A549 (cell line): ENCODE measurements at places on chromosomes 1 and 21.
A peak's percentile ranks its signal among the peaks of the same experiment; 100 is the strongest.

DNA sequence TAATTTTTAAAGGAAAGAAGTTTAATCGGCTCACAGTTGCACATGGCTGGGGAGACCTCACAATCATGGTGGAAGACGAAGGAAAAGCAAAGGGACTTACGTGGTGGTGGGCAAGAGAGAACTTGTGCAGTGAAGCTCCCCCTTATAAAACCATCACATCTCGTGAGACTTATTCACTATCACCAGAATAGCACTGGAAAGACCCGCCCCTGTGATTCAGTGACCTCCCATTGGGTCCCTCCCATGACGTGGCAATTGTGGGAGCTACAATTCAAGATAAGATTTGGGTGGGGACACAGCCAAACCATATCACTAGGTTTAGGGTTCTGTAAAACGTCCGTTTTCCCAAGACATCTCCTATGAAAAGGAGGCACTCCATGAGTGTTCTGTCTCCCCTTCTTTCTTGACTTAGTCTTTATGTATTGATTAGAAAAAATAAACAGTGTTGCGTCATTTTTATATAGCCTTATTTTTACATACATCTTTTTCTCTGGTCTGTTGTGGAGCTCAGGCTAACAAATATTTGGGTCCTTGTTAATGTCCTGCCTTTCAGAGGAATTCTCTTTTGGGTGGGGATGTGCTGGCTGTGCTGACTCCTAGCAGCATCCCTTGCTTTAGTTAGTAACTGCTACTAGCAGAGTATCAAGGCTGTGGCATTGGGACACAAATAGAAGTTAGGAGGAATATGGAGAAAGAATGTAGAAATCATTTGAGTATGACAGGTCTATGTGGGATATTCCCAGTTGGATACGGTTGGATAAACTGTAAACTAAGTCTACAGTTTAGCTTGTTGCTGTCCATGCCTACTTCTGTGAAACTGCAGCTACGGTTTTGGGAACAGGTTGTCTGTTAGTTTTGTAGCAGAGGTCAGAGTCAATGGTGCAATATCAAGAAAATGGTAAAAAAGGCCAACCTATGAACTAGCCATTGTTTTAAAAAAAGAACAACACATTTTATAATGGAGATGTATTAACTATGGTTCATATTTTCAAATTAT lies 23.5 kb downstream of the BACH1 start:
- DNase-seq = no peak

DNA sequence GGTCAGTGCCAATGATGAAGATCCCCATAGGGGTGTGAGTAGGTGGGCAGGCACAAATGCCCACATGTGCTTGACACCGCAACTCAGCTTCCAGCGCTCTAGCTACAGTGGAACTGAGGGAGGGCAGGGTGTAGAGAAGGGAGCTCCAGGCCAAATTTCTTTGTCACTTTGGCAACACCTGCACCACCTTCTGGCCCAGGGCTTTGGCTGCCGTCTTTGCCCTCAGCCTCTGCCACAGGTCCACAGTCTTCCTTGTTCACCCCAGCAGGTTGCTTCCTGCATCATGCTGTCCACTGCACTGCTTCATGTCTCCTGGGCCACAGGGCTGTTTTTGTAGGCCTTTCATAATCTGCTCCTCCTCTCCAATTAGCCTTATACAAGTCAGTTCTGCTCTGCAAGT lies 20.4 kb upstream of the FMOD start:
- no peak for DNase-seq

DNA sequence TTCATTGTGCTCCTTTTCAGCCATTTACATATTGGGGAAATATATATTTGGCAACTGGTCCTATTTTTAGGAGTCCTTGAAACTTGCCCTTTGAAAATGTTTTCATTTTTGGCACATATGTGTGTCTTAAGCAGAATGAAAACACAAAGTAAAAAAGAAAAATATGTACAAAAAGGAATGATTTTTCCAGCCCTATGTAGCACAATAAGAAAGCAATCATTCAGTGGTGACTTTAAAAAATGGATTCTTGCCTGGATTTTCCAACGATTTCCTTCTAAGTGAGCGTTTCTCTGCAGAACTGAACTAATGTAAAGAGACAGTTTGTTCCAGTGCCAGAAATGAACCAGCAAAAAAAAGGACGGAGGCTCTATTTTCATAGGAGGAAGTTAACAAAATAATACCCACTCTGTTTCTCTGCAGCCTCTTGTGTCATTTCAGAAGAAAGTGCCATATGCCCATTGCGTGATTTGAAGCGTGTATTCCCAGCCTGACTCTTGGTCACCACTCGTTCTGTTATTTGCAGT lies 340.1 kb downstream of the SETD4 start:
- DNase-seq = no peak

- DNase-seq = no peak
Measured at GRCh38 chr1:112713466-112714312, 1.4 kb downstream of the PPM1J start.

GRCh38 chr1:12627296-12627695 lies 9.3 kb upstream of the DHRS3 start:
- no peak for DNase-seq

- DNase-seq = no peak
Measured at GRCh38 chr1:8013800-8014199, 12.3 kb downstream of the ERRFI1 start.

DNA sequence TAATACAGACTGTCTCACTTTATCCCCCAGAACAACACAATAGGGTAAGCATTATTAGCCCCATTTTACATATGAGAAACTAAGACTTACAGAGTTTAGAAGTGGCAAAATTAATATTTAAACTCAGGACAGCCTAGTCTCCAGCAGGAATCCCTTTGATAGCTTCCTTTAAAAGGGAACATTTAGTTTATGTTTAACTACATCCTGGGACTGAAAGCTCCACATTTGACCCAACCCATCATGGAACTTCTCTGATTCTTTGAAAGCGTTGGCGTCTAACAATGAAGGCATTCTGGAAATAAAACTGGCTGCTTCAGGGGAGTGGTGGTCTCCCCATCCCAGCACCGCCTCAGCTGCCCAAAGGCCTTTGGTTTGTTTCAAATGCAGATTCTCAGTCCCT lies 250.6 kb upstream of the NFIA start:
- no peak for DNase-seq

DNA sequence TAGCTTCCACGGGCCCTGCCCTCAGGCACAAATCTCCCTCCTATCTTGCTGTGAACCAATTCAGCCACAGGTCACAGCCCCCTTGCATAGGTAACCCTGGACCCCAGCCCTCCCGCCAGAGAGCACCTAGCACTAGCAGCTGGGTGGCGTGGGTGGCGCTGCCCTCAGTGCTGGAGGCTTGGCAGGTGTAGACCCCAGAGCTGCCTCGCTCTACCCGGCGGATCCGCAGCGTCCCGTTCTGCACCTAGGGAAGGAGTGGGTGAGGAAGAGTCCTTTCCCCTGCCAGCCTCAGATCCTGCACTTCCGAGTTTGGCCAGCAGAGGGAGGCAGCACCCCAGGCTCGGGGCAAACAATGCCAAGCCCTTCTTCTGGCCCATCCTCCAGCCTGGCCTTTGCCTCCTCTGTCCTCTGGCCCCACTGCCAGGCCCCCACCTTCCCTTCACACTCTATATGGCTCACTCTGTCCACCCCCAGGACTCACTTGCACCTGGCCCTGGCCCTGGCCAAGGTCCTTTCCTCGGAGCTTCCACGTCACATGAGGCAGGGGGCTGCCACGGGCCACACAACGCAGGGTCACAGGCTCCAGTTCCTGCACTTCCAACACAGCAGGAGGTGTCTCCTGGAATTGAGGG lies 9.0 kb downstream of the IGSF9 start:
- DNase-seq = peak; percentile 59

GRCh38 chr21:41169701-41170100 lies 1.7 kb downstream of the BACE2 start:
- no peak for DNase-seq

DNA sequence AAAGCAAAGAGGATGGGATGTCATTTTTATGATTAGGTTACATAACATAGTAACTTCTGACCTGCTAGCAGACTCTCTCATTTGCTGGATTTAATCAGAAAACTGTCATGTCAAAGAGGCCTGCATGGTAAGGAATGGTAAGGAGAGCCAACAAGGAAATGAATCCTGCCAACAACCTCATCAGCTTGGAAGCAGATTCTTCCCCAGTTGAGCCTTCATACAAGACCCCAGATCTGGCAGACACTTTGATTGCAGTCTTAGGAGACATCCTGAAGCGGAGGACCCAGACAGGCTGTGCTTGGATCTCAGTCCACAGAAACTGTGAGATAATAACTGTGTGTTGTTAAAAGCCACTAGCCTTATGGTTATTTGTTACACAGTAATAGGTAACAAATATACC lies 27.6 kb upstream of the MARK1 start:
- no peak for DNase-seq

GRCh38 chr1:31296486-31297276 lies at the start of the genes SNRNP40 and ZCCHC17:
Gene SNRNP40, minus strand, starts transcription at chr1:31296788. Its CDS starts 37 bp downstream, at chr1:31296751.
Gene ZCCHC17, plus strand, starts transcription at chr1:31297032. Its CDS starts 13,067 bp downstream, at chr1:31310099.
- DNase-seq = peak; percentile 96

DNA sequence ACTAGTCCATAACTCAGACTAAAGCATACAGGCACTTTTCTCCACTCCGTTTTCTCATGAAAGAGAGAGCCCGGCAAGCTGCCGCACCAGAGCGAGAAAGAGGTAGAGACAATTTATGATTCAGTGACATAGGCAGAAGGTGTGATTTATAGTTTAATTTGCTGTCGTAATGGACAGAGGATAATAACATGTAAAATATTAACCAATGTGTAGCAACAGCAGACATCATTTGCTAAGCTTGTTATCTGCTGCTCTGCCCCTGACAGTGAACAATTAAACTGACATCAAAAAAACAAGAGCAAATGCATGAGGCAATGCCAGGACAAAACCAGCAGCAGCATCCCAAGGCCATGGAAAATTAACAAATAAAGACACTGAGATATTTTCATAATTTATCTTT lies 214.0 kb downstream of the ATG4C start:
- DNase-seq = no peak

DNA sequence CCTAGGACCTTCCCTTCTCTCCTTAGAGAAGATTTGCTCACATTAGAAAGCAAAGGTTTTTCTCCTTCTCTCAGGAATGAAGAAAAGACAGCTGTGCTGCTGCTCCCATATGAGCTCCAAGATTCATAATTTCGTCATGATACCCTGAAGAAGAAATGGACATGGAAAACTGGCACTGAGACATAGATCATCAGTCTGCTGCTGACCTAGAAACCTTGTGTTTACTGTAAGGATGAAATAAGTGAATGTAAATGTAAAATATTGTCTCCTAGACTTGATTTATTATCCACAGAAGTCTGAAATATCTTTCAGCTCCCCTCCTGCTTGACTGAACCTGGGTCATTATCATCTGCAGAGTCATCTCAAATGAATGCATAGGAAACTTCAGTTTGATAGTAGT lies 77.9 kb downstream of the ZC3H11B start:
- no peak for DNase-seq

GRCh38 chr1:53678938-53679825 lies 59.8 kb downstream of the GLIS1 start:
- no peak for DNase-seq
